ENCODE measurements at places on chromosomes 1 and 21.

DNA sequence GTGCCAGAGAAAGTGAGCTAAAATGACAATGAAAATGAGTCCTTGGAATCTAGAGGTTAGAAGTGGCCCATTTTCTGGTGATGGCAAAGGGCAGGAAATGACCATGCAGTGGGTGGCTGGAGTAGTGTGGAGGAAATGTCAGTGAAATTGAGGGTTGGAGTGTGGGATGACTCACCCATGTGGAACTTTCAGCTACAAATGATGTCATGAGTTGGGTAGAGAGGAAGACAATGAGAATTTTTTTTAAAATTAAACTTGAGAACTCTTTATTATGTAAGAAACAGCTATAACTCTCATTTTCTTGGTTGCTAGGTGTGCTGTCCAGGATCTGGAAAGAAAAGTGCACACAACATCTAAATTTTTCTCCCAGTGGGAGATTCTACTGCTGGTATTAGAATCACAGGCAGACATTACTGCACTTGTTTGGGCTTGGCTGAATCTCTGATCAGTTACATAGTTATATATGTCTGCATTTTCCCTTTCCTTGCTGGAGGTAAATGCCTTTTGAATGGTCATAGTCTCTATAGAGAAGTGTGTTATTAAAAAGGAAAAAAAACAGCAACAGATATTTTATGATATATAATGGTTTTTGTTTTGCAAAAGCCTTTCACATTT lies 56.8 kb upstream of the GNG12 start:
- DNase-seq: peak; percentile 52

DNA sequence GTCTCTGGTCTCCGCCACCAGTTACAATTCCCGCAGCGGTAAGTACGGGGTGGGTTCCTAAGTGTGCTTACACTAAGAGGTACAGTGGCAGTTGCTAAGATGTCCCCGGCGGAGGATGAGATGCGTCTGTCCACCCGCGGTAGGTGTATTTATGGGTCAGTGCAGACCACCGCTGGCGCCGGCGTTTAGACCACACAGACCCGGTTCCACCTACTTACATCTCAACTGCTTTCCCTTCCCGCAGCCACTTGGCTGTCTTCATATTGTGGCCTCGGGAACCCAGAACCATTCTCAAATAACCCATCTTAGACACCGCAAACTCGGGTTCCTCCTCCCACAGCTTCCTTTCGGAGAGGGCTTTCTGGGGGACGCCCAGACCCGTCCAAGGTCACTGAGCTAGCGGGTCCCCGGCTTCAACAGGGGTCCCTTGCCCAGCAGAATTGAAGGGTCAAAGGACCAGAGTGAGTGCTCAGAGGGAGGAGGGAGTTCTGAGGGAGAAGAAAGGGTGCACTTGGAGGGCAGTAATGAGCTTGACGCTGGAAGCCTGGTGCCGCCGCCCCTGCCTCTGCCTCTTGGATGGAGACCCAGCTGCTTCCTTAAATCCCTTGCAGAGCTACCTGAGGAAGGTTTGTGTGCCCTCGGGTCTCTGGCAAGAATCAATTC lies 8.6 kb downstream of the NR5A2 start:
- DNase-seq: no peak

DNA sequence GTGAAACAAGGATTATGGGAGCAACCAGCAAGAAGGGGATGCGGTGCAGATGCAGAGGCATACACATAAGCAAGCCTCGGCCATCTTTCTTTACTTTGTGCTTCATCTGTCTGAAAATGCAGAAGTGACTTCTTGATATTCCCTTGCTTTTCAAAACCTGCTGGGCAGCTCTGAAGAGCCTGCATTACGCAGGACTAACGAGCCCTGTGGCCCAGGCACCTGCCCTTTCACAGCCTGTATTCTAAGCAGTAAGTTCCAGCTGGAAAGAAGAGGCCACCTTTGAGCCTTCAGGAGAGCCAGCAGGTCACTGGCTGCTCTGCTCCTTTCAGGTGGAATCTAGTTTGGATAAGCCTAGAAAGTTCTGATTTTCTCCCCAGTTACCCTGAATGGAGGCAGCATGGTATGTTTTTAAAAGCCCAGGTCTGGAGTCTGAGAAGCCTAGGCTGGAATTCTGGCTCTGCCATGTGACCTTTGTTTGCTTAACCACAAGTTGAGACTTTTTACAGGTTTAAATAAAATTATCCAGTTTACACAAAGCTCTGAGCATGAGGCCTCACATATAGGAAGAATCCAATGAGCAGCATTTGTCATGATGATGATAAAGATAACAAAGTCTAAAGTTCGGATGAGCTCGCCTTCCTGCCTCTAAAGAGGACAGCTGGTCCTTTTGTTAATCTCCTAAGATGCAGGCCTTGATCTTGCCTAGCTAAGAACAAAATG lies 122.9 kb downstream of the UBR4 start:
- DNase-seq: no peak

GRCh38 chr1:198082576-198082975 lies 74.2 kb upstream of the NEK7 start:
- DNase-seq: no peak

DNA sequence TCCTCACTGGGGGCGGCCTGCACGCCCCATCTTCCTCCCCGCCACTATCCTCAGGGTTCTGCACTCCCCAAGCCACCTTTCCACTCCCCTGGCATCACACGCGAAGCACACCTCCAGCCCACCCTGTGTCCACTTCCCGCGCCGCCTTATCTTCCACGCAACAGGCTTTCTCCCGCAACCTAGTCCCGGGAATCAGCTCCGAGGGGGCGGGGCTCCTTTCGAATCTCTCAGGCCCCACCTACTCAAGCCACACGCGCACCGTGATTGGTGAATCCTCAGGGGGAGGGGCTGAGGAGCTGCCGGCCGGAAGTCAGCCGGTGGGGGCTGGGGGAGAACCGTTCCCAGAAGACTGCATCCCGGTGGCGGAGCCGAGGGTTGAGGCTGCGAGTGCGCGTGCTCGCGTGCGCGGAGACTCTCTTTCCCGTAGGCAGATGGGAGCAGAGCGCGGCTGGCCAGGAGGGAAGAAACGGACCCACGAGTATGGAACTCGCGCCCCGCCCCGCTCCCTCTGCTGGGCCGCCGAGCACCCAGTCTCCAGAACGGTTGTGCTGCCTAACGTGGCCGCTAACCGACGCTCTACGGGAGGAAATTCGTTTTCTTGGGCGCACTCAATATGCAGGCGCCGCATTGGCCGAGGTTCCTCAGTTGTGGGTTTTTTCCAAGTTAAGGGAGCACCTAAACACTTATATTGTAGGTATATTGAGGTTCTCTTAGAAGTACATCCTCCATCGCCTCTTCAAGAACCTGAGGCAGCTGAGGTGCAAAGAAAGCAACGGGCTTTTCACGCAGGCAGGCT lies at the start of gene PSRC1:
TSS of gene PSRC1 (minus strand) at position 194 of the 796 bp plus-strand sequence.
- no peak for DNase-seq

Data from epithelial cell of proximal tubule (primary cell).